ENCODE measurements at places on chromosomes 4 and X.

DNA sequence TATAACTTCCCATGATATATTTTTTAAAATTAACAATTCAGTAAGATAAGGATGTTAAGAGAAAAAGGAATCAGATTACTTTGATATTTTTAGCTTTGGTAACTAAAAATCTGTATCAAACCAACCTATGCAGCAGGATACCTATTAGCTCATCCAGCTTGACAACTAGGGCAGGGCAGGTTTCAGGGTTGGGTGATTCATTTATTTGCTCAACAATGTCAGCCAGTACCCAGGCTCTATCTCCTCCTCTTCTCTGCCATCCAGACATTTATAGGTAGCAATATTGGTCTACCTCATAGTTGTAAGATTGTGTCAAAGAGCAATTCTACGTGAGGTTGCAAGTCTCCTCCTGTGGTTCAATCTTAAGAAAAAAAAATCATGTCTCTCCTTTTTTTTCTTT lies 421.9 kb downstream of the ANKRD50 start:
- no peak for DNase-seq

GRCh38 chr4:110492522-110492921 lies 16.6 kb downstream of the ENPEP start:
- no peak for DNase-seq

GRCh38 chrX:52271206-52271605 lies 86.5 kb downstream of the MAGED4 start:
- DNase-seq, result no peak

- DNase-seq, result no peak
Measured at GRCh38 chr4:159193046-159193620, 90.3 kb downstream of the RAPGEF2 start.

DNA sequence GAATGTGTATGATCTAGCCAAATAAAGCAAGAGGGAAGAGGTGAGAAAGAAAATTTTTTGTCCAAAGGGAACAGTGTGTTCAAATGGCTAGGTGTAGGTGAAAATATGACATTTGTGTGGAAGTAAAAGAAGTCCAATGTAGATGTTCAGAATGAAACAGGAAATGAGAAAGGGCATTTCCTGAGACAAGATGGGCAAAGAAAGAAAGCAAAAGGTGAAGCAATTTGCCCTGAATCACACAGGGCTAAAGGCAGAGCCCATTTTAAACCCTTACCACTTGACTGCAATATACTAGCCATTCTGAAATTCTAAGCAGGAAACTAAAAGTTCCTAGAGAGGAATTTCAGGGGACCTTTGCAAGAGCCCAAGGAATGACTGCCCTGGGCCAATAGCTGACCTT lies 36.0 kb downstream of the CLOCK start:
- DNase-seq, result no peak

DNA sequence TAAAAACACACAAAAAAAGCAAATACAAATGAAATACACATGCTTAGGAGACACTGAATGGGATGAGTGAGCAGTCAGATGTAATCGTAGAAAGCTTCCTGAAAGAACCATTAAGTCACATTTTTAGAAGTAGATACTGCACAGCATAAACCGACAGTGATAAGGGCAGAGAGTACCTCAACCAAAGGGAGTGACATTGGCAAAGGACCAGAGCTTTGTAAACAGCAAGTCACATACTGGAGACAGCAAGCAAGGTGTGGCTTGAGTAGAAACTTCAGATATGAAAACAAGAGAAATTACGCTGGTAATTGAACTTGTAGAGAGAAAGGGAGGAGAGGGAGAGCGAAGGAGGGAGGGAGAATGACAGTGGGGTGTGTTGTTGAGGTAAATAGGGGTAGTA lies 92.0 kb downstream of the CHRDL1 start:
- no peak for DNase-seq

DNA sequence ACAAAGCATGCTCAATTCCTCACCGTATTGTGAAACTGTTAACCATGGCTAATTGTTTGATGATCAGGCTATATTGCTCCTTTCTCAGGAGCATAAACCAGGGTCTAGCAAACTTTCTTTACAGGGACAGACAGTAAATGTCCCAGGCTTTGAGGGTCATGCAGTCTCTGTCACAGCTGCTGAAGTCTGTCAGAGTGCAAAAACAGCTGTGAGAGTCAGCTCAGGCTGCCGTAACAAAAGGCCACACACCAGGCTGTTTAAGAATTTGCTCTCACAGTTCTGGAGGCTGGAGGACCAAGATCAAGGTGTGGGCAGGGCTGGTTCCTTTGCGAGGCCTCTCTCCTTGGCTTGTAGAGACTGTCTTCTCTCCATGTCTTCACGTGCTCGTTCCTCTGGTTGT lies 75.6 kb downstream of the GPR143 start:
- no peak for DNase-seq

- no peak for DNase-seq
Measured at GRCh38 chrX:14843666-14844065, 29.2 kb downstream of the FANCB start.

- no peak for DNase-seq
Measured at GRCh38 chr4:172776203-172776861, 392.3 kb upstream of the GALNT7 start.

Measured in left ventricle myocardium superior (tissue), 1 donor.